Stimulated activated naive B cell treated with anti-CD40 and anti-IgM and Interleukin-4, amounts not matched to agents 10 μg/mL and 1 μg/mL and 100 μg/mL, for 72 hours (primary cell): ENCODE measurements at places on chromosomes 1 and 21.

GRCh38 chr1:66084442-66084841, 291.7 kb downstream of the PDE4B start:
- no peak for DNase-seq

DNA sequence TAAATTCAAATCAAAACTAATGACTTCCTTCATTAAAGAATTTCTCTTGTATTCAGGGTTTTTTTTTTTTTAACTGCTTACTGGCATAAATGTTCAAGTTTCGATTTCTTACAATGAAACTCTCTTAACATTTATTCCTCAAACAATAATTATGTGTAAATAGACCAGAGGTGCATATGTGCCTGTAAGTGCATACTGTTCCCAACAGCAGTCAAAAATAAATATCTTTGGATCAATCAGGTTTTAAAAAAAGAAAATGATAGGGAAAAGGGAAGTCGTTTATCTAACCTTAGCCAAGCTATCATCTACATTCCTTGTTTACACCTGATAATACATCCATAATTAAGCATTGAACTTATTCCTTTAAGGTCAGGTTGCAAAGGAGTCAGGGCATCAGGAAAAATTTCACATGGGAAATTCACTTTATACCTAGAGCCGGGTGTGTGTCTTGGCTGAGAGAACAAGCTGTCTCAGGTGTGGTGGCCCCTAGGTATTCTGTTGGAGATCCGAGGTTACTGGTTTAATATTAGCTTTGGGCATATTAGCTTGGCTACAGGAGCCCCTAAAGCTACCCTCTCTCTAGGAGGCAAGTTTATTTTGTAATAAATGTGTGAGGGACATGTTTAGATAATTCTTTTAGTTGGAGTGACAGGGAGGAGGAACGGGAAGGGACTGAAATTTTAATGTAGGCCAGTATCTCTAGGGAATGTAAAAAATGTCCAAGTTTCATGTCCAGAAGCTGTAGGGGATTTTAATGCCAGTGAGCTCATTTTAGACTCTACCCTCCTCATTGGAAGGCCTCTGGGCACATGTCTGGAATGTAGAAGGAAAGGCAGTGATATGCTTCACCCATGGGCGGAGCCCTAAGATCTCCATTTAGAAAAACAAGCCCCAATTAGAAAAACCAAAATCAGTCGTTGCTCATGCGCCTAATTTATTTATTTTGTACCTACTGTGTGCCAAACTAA, 327.9 kb upstream of the PROX1 start:
- no peak for DNase-seq

GRCh38 chr1:110588486-110588885, 17.7 kb downstream of the KCNA2 start:
- no peak for DNase-seq

DNA sequence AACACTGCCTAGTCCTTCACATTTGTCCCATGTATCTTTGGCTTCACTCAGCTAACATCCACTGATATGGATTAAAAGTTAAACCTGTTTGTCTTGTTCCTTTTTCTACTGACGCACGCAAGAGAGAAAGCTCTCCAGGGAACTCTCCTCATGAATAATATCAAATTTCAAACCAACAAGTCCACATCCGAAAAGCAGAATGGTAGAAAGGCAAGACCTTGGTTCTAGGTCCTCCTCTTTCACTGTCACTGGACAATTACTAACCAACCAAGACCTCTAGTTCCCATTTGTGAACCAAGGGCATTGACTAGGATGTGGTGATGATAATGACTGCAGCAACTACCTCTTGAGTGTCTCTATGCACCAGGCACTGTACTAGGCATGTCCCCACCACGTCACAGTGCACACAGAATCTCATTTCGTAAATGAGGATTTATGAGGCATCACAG, 8.4 kb downstream of the PLPP3 start:
- no peak for DNase-seq

DNA sequence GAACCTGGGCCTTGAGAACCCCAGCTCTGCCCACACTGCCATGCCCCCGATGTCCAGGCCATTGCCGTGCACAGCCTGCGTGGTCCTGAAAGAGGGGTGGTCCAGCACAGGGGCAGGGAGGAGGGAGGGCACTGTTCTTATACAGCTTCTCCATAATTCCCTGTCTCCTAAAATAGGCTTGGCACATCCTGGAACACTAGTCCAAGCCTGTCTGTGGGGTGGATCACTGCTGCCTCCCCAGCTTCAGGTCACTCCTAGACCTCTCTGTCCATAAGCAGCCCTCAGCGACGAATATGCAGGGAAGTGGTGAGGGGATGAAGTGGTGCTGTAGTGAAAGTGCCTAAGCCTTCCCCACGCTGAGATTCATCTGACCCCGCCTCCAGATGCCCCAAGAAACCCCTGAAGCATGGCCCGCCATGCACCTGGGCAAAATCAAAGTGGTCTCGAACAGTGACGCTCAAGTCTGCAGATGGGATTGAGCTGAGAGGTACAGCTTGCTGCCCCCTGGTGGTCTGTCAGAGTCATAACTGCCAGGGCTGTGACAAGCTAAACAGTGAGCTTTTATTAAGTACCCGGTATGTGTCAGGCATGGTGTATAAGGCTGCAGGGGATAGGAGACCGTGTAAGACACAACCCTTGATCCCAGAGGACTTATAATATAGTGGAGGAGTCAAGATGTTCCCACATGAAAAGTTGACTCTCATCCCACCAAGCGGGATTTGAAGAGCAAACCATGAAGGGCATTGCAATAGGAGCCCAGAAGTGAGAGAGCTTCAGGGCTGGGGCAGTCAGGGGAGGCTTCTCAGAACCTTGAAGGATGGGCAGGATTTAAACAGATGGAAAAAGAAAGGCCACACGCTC, 66.6 kb downstream of the FAM163A start:
- DNase-seq, result peak; percentile 28
